Stimulated activated CD4-positive, alpha-beta T cell treated with anti-CD3 and anti-CD28 coated beads, TNF-alpha, amount 100 ng/mL, for 4 hours (primary cell): ENCODE measurements at places on chromosomes 2 and 18.

DNA sequence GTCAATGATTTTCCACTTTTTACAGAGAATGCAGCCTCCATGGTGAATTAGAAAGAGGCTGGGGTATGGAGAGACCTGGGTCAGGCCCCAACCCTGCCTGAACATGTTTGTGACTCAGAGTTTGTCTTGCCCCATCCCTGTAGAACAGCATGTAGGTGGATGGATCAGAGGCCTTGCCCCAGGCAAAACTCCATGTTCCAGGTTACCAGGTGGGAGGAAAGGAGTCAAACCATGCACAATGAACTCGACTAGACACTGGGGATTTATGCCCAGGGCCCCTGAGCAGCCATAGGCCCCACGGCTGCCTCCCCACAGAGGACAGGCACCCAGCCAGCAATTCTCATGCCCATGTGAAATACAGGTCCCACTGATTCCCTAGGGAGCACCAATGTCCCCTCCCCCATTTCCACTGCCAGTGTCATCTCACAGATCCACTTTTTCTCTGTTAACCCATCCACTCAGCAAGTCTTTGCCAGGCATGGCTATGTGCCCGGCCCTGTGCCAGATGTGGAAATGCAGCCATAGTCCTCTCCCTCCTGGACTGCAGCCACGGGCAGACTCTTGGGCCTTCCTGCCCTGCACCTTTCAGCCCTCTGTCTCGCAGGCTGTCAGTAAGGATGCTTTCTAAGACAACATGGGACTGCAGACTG is 737.8 kb upstream of the HS6ST1 start:
- no peak for DNase-seq

GRCh38 chr2:100713106-100713505 is 106.8 kb upstream of the NPAS2 start:
- no peak for DNase-seq

DNA sequence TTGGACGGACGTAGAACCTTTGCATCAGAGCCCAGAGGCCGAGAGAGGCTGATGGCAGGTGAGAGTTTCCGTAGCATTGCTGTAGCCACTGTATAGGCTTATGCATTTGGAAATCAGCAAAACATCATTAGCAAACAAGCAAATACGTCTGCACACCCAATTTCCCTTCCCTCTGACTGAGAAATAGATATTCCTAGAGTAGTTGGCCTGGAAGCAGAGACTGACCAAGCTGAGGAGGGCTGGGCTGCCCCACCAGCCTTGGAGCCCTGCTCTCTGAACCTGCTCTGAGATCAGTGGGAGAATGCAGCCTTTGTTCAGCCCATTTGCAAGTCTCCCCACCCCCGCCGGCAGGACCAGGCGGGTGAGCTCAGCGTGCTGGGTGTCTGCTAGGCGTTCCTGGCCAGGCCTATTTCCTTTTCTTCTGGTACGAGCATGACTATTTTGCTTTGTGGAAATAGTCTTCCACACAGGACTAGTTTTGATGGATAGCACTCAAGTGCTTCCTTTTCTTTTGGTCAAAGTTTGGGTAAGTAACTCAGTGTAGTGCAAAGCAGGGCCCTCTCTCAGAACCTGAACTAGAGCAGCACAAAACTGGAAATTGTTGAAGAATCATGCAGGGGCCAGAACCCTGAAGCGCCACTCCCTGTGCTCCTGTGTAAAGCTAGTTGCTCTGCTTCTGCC is 21.9 kb upstream of the RNF149 start:
- DNase-seq: peak; percentile 45

DNA sequence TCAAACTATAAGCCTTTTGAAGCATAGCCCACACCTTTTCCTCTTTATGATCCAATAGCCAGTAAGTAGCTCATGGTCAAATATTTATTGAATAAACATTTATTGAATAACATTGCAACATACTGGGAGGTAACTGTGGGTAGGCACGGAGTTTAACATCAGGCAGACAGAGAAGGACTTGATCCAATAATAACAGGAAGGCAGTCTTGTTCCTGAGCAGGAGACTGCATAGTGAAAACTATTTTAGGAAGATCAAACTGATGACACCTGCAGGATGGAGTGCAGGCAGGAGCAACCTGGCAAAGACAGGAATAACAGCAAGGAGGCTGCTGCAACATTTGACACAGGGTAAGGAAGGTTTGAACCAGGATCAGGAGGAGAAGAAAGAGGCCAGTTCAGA is 3.1 kb upstream of the DCTN1 start:
- DNase-seq: no peak

DNA sequence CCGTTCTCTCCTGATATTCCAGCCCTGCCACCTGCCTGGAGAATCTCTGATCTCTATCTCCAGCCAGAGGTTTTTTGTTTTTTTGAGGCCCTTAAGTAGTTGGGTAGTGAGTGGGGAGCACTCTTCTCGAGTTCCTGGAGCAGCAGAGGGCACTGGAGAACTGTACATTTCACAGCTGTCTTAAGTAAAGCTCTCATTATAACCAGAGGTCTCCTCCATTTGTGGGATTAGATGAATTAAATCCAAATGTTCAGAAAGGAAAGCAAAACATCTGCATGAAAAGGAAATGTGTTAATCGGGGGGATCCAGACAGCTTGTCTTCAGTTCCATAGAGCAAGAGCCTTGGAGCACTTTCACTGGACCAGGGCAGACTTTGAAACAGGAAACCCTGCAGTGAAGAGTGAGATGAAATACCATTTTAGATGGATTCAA is 32.8 kb downstream of the AOX1 start:
- no peak for DNase-seq

- no peak for DNase-seq
These were observed 44.7 kb upstream of the DNAH7 start for GRCh38 chr2:196113061-196113974.

- DNase-seq: no peak
These were observed 26.3 kb upstream of the CASP8 start for GRCh38 chr2:201233812-201234662.

DNA sequence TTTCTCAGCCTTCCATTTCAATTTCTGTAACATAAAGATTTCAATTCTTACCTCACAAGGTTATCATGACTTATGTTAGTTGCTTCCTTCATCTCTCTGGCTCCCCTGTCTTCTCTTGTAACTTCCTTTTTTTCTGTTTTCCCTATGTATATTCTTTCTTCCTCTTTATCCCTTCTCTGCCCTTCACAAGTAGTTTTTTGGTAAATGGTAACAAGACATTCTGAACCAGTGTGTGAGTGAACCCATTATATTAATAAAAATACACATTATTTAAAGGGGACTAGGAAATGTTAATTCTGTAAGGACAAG is 8.4 kb downstream of the ACSL3 start:
- no peak for DNase-seq

DNA sequence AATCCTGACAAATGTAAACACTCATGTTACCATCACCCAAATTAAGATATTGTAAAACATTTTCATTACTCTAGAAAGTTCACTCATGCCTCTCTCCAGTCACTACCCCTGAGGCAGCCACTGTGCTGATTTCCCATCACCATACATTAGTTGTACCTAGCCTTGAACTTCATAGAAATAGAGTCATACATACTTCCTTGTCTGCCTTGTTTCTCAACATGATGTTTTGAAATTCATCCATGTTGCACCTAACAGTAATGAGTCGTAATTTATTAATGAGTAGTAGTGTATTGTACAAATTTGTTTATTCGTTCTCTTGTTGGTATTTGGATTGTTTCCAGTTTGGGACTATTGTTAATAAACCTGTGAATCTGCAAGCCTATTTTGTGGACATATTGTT is 49.0 kb upstream of the TWSG1 start:
- DNase-seq: no peak

DNA sequence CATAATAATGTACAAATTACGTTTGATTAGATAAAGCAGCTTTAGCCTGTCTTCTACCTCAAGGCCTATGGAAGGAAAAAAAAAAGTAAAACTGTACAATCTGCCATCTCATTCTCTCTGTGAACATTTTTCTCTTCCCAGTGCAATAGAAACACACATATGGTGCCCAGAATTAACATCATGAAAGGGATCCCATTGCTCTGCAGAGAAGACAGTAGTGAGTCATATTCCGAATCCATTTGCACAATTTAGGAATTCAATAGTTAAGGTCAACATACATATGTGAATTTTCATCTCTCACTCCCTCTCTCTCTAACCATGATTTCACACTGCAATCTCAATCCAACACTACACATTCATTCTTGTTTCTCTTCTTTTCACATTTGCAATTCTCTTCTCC is 640.9 kb upstream of the SOX11 start:
- no peak for DNase-seq

- DNase-seq: no peak
These were observed 70.3 kb upstream of the IL1R2 start for GRCh38 chr2:101921319-101921952.

DNA sequence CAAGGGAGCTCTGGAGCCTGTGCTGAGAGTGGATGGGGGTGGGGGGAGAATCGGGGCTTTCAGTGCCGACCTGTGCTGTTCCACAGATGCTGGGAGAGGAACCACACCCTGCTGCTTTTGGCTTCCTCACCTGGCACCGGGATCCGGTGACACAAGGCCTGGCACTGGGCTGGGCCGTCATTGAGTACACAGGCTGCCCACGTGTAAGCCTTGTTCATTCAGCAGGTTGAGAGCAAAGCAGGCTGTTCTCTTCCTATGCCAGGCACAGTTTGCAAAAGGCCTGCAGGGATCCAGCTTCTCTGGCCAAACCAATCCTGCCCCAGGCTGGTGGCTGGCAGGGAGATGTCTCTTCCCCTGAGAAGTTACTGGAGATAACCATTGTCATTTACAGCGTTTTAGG is 17.1 kb downstream of the TRIB2 start:
- DNase-seq: no peak

- no peak for DNase-seq
These were observed 773.0 kb downstream of the CPS1 start for GRCh38 chr2:211329421-211329820.

DNA sequence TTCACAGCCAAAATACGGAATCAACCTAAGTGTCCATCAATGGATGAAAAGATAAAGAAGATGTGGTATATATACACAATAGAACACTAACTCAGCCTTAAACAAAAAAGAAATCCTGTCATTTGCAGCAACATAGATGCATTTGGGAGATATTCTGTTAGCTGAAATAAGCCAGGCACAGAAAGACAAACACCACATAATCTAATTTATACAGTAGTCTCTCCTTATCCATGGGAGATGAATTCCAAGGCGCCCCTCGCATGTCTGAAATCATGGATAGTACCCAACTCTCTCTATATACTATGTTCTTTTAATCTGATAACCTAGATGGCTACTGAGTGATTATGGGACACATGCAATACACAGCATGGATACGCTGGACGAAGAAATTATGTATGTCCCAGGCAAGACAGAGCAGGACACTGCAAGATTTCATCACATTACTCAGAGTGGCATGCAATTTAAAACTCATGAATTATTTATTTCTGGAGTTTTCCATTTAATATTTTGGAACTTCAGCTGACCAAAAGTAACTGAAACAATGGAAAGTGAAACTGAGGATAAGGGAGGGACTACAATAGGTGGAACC is 39.5 kb downstream of the ORC4 start:
- DNase-seq: no peak

- no peak for DNase-seq
These were observed 875 bp downstream of the C18orf63 start for GRCh38 chr18:74316257-74317170.

DNA sequence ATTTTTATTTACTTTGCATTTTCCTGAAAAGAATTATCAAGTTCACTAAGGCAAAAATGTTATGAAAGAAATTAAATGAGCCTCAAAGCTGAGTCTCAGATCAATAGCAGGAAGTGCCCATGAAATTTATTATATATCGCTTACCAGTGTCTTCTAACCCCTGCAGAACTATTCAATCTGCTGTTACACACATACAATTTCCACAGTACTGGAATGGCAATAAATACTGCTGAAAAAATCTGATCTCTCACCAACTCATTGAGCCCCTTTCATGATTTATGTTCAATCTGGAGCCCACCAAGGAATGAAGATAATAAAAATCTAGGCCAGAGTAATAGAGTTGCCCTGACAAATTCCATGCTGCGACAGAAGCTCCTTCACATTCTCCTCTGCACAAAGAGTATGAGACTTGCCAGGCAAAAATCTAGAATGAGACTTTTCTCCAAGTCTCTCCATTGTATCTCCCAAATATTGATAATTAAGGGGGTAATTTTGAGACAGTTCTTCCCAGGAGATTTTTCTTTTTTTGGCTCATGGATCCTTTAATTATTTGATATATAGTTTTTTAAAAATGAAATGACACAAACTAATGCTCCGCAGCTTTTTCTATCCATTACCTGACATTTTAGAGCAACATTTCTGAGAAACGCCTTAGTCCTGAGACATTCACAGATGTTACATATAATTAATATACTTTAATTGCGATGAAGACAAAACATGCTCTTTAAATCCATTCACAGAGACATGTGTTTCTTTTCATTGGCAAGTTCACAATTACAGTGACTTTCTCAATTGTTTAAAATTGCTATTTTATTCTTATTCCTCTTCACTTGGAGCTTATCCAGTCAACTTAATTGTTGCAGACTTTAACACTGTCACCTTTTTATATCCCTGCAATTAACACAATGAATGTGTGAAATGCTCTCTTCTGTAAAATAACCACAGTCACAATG is 1020.4 kb downstream of the CBLN2 start:
- no peak for DNase-seq

DNA sequence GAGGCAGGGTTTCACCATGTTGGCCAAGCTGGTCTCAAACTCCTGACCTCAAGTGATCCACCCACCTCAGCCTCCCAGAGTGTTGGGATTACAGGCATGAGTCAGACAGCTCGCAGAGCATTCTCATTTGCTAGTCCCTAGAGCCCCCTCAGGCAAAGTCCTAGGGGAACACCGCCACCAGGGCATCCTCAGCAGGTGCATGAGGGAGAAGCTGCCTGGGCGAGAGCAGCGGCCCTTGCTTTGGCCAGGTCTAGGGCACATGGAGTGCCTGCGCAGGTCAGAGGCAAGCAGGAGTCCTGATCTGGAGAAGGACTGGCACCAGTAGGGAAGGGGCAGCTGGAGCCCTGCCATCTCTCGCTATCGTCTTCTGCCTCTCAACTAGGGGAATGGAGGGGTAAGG is 32.4 kb downstream of the NGEF start:
- DNase-seq: no peak

DNA sequence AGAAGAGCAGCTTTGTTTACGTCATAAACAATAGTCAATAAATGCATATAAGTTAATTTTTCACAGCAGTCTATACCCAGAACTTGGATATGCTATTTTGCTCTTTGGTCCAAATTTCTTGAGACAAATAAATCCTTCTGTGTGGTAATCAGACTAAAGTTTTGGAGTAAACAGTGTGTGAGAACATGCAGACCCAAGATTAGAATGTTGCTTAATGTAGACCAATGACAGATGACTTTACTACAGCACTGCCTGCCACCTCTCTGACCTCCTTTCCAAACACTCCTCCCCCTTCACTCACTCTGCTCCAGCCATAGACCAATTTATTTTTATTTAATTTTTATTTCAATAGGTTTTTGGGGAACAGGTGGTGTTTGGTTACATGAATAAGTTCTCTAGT is 115.3 kb upstream of the TANK start:
- no peak for DNase-seq

DNA sequence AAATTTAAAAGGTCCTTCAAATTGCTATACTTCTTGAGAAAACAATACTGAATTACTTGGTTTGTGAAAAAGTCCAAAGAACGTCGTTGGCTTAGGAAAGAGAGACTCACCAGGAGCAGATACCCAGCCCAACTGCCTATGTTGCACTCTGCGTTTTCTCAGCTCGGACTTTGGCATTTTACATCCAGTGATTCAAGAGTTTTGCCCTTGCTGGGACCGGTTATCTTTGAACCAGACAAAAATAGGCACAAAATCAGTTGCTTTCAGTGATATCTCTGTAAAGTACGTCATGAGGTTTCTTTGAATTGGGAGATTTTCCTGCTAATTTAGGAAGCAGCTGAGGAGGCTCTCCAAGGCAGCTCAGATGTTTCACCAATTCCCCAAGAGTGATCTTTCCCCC is 29.3 kb downstream of the FHOD3 start:
- no peak for DNase-seq
